ENCODE measurements at places on chromosomes 16 and 17.

- DNase-seq: no peak
Measured at GRCh38 chr17:83057793-83058265, 21.6 kb upstream of the METRNL start.

- DNase-seq: peak; percentile 56
Measured at GRCh38 chr16:15983898-15984297, 34.5 kb downstream of the ABCC1 start.

GRCh38 chr16:86571530-86571915 is 4.9 kb downstream of the FOXC2 start:
- peak; percentile 15 for DNase-seq

GRCh38 chr16:306911-307370 is 24.0 kb downstream of the PDIA2 start:
- DNase-seq: no peak

GRCh38 chr16:48542020-48542473 is 67.9 kb downstream of the N4BP1 start:
- DNase-seq: peak; percentile 57

Data from fibroblast of skin of back (primary cell).